Activated T-helper 1 cell treated with Interleukin-2 at 50 U/mL for 16 hours (primary cell): ENCODE measurements at places on chromosomes 3 and 15.

DNA sequence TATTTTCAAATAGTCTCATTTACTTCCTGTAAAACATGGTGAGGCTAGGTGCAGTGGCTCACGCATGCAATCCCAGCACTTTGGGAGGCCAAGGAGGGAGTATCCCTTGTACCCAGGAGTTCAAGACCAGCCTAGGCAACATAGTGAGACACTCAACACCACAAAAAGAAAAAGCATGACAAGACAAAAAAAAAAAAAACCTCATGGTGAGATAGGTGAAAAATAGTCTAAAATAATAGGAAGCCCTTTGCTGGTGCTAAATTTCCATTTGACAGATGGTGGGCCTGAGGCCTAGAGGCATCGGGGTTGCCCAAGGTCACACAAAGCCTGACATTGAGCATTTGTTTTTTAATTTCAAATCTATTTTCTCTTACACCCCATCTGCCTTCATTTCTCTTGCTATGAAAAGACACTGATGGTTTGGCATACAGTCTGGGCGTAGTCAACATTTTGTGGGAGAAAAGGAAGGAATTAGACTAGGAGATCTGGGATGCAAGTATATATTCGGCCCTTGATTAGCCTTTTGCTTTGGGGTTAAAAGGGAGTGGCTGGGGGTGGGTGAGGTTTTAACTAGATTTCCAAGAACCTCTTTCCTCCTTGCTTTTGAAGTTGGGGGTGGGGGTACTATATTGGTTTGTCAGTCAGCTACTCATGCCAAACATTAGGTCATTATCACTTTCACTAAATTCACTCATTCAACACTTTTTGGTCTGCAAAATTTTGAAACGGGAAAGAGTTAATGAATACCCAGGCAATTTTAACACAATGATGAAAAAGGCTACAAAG, 11.3 kb downstream of the RAB8B start:
- no peak for DNase-seq

- DNase-seq = no peak
These were observed 114.2 kb downstream of the KLF13 start for GRCh38 chr15:31440754-31441311.

DNA sequence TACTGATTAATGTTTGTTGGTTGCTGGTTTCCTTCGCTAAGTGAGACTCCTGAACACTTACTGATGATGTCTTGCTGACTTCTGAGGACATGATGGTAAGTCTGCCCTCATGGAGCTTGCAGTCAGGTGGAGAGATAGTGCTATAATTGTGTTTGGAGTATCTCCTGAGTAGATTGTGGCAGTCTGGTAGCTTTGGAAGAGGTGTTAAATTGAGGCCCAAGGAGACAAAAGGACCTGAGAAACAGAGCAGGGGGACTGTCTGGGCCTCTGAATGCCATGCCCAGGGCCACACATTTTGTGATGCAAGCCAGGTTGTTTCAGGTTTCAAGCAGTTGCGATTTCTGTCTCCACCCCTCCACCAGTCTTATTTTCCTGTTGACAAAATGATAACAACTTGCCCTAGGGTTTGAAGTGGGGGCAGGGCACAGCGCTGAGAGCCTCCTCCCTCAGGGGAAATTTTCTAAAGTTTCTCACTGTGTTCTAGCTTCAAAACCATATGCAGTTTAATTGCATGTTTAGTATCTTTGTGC, 16.7 kb downstream of the SMAD3 start:
- peak; percentile 54 for DNase-seq

GRCh38 chr15:29034151-29034550, 148.4 kb downstream of the APBA2 start:
- no peak for DNase-seq

DNA sequence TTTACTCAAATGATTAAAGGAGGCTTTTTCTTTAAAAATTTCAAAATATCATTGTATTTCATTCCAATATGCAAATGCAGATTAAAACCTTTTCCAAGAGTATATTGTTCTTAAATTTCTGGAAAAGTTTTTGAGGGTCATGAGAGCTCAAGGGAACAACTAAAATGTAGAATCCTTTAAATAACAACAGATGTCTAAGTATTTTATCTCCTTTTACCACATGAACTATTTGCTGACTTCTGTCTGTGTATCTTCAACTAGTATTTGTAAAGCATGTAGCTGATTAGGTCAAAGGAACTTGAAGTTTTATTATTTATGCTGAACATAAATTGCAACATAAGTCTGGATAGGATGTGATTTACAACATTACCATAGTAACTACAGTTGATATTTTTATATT, 402.6 kb downstream of the CNTN6 start:
- DNase-seq = no peak

GRCh38 chr3:52385157-52385556, 59.7 kb downstream of the SEMA3G start:
- no peak for DNase-seq

DNA sequence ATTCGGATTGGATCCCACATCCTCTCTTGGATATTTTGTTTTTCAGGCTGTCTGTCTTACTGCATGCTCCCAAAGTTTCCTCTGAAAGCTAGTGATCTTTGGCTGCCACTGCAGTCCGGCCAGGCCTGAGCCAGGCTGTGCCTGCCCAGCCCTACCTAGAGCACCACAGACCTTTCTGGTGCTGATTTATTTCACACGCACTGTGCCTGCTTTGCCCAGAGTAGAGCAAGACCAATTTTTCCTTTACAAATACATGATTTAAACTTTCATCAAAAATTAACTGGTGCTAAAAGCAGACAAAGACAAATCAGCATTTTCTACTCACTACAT, 28.0 kb upstream of the NDUFB4 start:
- DNase-seq = no peak

GRCh38 chr3:143851331-143852017, 3.2 kb upstream of the SLC9A9 start:
- no peak for DNase-seq
